ENCODE measurements at places on chromosomes 2 and 18.
A peak's percentile ranks its signal among the peaks of the same experiment; 100 is the strongest.

DNA sequence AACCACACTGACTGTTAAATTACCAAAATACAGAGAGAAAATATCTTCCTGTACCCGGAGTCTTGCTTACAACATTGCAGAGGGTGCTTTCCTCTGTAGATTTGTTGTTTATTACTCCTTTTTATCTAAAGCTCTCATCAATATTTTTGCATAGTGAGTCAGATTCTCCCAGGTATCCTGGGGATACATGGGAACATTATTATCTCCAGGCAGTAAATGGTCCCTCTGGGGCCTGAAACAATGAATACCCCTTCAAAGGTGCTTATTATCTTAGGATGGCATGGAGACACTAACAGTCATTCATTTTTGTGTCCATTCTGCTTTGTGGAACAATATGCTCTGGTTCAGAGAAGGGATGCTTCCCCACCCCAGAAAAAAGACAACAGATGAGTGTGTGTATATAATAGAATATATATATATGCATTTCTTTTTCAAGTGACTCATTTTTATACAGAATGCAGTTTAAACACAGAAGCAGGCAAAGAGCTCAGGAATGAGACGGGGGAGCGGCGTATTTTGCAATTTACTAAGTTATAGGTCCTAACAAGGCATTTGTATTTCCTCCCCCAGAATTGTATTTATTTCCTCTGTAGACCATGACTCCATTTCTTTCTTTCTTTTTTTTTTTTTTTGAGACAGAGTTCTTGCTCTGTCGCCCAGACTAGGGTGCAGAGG, 424.8 kb upstream of the ZEB2 start:
- DNase-seq: no peak

DNA sequence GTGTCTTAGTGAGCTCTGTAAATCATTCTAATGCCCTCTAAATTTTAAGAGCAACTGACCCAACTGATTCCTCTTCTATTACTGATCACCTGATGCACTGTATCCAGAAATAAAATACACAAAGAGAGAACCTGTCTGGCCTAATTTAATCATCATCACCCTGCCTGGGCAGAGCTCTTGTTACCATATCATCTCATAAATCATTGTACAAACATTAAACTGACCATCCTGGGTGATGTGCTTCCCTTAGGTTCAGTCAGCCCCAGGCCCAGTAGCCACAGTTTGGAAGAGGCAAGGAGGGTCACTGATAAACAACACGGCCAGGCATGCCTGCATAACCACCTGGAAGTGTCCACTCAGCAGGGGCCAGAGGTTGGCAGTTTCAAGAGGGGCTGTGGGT, 22.7 kb upstream of the ACMSD start:
- DNase-seq: no peak

DNA sequence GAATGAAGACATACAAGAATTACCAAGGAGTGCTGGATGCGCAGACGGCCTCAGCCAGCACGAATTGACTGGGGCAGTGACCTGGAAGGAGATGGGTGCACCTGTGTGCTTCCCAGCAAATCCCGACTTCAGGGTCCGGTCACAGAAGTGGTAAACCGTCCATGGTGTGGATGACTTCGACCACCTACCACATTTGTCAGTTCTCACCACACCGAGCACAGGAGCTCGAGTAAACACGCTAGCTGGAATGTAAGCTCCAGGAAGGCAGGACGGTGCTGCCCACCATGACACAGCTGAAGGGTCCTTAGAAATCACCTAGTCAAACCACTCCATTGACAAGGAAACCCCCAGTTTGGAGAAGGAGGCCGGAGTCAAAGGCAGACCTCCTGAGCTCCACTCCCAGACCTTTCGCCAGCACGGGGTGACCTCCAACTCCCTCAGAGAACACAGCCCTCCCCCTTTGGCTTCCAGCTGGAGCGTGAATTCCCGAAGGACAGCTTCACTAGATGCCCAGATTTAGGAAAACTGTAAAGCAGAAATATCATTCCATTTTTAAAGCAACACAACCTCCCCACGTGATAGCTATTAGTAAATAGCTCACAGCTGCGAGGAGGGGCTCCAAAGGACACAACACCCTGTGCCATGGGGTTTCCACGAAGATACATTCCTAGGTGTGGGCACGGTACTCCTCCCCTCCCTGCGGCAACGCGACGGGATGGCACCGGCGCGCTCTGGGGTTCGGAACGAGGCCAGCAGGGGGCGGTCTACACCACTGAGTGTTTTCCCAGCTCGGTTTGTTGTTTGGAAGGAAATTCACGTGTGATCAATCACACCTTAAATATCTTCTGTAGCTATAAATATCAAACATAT, 34.1 kb upstream of the GNAL start:
- peak; percentile 27 for DNase-seq

- no peak for DNase-seq
These were observed 930.0 kb upstream of the FSHR start for GRCh38 chr2:50084086-50084843.

Data from muscle of leg (tissue), 16 donors.